ENCODE measurements at places on chromosomes 1 and 21.

- DNase-seq = peak; percentile 44
Observed at GRCh38 chr1:2949966-2950925, 71.0 kb upstream of the ACTRT2 start.

- no peak for DNase-seq
Observed at GRCh38 chr1:244557565-244557964, 95.4 kb upstream of the DESI2 start.

DNA sequence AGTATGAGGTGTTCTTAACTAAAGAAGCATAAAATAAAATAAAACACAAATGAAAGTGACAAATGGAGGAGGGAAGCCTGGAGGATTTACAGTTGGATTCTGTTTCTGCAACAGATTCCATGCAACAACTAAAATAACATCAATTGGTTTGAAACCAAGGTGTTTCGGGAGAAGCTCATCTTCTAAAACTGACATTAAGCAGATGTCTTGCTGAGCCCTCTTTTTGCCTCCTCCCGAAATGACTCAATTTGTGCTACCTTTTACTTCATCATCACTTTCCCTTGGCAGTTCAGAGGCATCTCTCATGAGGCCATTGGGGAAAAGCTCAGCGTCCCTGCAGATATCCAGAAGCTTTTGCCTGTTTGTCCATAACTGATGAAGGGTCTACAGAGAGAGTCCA, 121.6 kb upstream of the ADAR start:
- DNase-seq = no peak

GRCh38 chr1:217322834-217323233, 308.1 kb downstream of the GPATCH2 start:
- no peak for DNase-seq

DNA sequence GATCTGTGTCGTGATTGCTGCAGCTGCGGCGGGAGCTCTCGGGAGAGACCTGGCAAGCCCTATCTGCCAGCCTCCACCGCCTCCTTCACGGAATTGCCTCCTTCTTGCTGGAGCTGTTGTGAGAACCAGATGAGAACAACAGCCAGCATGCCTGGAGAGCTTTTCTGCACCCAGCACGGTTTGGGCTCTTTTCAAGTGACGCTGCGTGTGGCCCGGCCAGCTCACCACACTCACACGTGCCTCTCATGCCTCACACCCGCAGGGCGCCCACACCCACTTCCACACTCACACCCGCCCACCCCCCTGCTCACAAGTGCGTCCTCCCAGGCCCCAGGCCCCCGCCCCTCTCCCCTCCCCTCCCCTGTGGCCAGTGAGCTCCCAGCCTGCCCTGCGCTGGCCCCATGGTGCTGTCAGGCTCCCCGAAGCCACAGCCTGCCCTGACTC, 135.7 kb upstream of the RUNX3 start:
- peak; percentile 23 for DNase-seq

DNA sequence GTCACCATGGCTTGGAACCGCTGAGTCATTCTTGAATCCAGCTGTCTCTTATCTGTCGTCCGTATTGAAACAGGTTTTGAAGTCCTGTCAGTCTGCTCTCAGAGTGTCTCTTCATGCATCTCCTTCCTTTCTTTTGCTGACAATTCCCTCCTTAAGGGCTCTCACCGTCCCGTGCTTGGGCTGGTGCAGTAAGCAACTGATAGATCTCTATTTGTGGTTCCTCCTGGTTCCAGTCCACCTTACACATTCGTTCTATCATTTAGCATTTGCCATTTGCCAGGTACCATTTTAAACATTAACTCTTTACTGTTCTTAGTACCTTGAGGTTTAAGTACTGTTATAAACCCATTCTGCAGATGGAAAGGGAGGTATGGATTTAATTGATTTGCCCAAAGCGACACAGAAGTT, 88.9 kb downstream of the DYRK1A start:
- DNase-seq = no peak

GRCh38 chr1:40270152-40270834, 12.3 kb downstream of the ZMPSTE24 start:
- no peak for DNase-seq

- DNase-seq = no peak
Observed at GRCh38 chr1:62395291-62395690, 41.6 kb upstream of the USP1 start.

DNA sequence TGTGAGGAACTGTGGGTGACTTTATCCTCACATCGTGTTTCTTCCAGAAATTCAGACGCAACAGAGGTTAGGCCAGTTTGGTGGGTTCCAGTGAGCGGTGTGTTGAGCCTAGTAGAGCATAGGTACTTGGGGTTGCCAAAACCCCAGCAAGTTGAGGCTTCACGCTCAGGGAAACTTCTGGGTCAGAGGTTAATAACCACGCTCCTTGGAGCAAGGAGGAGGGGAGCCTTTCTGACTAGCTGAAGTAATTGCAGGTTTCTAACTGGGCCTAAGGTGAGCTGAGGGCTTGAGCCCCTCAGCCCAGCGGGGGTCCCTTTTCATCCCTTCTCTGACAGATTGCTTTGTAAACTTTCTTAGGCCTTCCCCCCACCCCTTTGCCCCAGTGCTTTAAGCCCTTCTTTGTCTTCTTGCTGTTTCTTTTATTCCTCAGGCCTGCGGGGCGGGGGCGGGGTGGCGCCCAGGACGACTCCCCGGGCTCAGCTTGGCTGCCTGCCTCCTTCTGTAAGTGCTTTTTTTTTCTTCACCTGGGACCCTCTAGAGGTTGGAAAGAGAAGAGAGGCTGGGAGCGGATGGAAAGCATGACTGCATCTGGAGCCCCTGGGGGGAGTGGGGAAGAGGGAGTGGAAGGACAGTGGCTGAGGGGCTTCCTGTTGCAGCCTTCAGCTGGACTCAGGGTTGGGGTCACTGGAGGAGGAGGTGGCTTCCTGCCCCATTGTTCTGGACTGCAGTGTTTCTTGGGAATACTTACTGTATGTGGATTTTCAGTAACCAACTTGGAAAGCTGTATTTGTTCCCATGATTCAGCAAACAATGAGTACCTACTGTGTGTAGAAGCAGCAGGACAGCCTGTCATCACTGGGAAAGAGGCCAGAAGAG, 1.3 kb upstream of the ZNF436 start:
- DNase-seq = no peak

DNA sequence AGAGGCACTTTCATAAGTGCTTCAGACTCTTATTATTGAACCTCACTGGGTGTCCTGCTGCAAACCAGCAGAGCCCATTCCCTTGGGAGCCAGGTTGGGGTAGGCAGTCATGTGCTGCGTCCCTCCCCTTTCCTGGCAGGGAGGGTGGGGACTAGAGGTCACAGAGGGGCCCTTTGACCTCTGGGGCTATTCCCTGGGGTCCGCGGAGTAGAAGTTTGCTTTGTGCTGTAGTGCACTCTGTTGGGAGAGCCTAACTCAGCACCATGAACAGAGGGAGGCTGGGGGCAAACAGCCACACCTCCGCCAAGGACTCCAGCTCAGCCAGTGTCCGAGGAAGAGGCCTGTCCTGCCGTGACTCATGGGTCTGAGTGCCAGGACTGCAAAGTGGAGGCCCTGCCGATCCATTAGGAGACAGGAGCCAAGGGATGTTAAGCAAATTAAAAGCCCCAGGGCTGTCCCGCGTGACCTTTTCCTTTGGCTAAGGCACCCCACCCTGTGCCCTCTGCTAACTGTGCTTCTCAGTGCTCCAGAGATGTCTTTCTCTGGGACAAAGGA, 3.0 kb upstream of the IGSF21 start:
- DNase-seq = no peak
